ENCODE measurements at places on chromosomes 6 and 20. TPM values are rescaled to one million over a fixed set of nuclear protein-coding genes. Genes with fewer than 3 reads are reported as not detected.

PNLDC1 gene
- 0.11 TPM for total RNA-seq

EPPIN gene
- not detected for total RNA-seq

ID4 gene
- 12.0 TPM for total RNA-seq

FIG4 gene
- 8.4 TPM for total RNA-seq
